ENCODE measurements at places on chromosomes 7 and 10. TPM values are rescaled to one million over a fixed set of nuclear protein-coding genes. Genes with fewer than 3 reads are reported as not detected.

PTF1A gene
- total RNA-seq: not detected

GRCh38 chr7:105773030-105773460, 103.4 kb downstream of the ATXN7L1 start:
- no peak overlapping the region for H3K4me3 ChIP-seq
- no peak overlapping the region for H3K27ac ChIP-seq
- peaks cover 9% of the 10 kb centered on the region for H3K4me1 ChIP-seq
- DNase-seq: no peak
- H3K27me3 ChIP-seq: no peaks in the 10 kb centered on the region
- H3K36me3 ChIP-seq: peaks cover 8% of the 10 kb centered on the region

- H3K4me3 ChIP-seq: no peak overlapping the region
- H3K27ac ChIP-seq: no peak overlapping the region
- H3K27me3 ChIP-seq: no peaks in the 10 kb centered on the region
- peaks cover 21% of the 10 kb centered on the region for H3K4me1 ChIP-seq
Observed at GRCh38 chr10:11397077-11397965, 214.1 kb downstream of the USP6NL start.

SFRP5 gene
- 0.27 TPM for total RNA-seq

GARIN1A gene
- total RNA-seq: 0.29 TPM

- H3K36me3 ChIP-seq: peaks cover 4% of the 10 kb centered on the region
- peaks cover 2% of the 10 kb centered on the region for H3K4me1 ChIP-seq
Observed at GRCh38 chr10:88147000-88147798, 283.8 kb downstream of the PTEN start.

PON3 gene
- total RNA-seq: not detected

DNA sequence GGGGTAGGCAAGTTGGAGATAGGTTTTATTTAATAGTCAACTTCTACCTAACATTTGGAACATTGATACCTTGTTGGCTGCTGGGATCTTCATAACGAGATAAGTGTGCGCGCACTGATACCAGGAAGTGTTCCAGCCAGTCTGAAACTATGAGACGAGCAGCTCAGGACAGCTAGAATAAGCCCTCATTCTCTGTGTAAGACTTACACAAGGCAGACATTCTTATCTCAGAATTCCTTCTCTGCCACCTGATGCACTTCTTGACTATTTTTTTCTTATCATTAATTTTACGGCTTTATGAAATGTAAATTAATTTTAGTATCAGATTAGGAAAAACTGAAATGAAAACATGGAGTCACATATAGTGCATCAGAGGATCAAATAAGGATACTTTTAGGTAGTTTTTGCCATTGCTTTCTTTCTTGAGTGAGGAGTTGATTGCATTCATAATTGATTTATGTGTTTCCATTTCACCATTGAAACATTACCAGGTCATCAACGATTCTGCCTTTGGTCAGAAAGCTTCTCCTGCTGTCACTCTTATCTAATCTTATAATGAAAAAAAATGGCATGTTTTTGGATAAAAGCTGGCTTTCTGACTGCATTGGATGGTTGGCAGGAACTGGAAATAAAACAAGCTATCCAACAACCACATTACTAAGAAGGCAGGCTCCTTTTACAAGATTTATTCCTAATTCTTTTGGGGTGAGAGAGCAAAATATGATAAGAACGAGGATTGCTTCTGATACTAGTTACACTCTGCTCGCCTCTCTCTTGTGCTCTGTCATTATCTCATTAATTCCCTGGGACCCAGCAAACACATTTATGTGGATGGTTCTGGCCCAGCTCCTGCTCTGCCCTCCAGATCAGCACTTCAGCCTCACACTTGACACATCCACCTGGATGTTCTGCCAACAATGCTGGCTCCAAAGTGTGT, 40.4 kb upstream of the ABCB5 start:
- no peaks in the 10 kb centered on the region for H3K36me3 ChIP-seq
- no peak overlapping the region for H3K4me3 ChIP-seq
- DNase-seq: no peak
- H3K27ac ChIP-seq: no peak overlapping the region
- no peaks in the 10 kb centered on the region for H3K4me1 ChIP-seq

LIMK1 gene
- total RNA-seq: 16.9 TPM

Data from activated naive CD8-positive, alpha-beta T cell treated with anti-CD3 and anti-CD28 coated beads for 36 hours (primary cell).